ENCODE measurements at places on chromosomes 5 and 9. TPM values are rescaled to one million over a fixed set of nuclear protein-coding genes. Genes with fewer than 3 reads are reported as not detected.
A peak's percentile ranks its signal among the peaks of the same experiment; 100 is the strongest.

GRCh38 chr5:82480331-82480730 is 202.2 kb upstream of the RPS23 start:
- no peak for DNase-seq

DNA sequence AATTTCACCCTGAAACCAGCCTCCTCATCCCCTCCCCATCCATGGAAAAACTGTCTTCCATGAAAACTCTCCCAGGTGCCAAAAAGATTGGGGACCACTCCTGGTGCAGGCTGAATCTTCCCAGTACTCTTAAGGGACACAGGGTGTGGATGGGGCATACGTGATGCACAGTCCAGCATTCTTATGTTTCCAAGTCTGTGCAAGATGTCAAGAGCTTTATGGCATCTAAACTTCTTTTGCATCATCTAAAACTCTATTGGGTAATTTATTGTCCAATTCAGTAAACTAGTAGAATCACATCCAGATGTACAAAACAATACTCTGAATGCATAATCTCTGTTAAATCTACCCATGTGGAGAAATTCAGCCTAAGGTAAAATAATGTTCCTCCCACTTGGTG is 9.3 kb upstream of the FGD3 start:
- no peak for DNase-seq

DNA sequence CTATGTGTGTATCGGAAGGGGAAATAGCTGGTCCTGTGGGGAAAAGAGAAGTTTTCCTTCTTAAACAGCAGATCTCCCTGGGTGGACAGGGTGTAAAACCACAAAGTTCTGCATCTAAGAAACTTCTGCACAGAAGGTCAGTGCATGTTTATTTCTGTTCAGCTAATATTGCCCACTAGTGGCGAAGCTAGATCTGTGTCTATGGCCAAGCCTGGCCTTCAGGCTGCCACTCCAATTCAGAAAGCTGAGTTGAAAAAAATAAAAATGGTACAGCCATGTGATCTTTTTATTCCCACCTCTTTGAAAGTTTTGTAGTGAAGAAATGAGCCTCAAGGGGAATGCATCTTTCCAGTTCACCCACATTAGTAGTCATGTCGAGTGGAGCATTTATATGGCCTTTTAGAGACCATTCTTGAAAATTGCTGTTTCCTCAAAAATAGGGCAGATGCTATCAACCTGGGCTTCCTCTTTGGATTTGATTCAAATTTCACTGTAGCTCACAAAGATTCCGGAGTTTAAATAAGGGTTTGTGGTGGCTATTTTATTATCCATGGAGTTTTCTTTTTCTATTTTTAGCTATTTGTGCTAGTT is 488.0 kb downstream of the PRELID2 start:
- peak; percentile 6 for DNase-seq

OGN gene
- polyA plus RNA-seq, result 301 TPM

DDX4 gene
- 0.23 TPM for polyA plus RNA-seq
